ENCODE measurements at places on chromosomes 5 and 9.

DNA sequence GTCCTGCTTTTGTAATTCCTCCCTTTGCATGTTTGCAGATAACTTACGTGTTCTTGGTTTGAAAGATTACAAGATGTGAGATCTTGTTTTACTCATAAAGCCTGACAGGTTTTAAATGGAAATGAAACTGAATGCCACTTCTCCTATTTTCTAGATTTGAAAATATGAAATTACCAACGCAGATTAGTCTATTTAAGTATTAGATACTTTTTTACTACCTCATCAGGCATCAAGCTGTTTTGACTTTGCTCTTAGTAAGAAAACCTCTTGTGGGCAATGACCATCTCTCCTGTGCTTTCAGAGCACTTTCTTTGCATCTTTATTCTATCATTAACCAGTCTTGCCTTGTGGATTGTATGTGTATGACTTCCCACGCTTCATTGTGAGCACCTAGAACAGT, 3.5 kb downstream of the DMXL1 start:
- peak; percentile 30 for DNase-seq

- DNase-seq, result no peak
Measured at GRCh38 chr9:101477736-101478135, 42.2 kb upstream of the ALDOB start.

DNA sequence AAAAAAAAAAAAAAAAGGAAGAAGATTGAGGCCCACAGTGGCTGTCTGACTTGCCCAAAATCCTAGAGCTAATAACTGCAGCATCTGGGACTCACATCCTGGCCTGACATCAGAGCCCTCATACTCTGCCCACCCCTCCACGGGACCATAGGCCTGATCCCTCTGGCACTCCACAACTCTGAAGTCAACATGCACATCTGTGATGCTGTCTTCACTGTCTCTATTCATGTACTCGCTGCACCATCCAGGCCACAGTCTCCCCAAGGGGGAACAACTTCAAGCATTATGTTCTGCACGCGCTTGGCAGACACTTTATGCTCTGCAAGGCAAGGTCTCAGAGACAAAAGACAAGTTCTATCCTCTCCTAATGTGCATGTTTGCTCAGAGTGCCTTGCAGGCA, 158.2 kb downstream of the SPOCK1 start:
- no peak for DNase-seq

DNA sequence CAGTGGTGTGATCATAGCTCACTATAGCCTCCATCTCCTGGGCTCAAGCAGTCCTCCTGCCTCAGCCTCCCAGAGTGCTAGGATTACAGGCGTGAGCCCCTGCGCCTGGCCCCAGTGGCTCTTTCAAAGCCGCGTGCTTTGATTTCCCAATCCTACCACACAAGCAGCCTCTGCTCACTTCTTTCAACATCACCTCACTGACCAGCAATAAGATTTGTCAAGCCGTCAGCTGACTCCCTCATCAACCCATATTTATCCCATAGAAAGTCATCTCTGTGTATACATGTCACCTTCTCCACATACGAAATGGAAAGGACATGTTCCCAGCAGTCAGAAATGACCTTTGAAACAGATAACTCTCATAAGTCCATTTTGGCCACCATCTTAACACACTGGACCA, 26.0 kb downstream of the SLC31A2 start:
- peak; percentile 86 for DNase-seq
